Stimulated activated CD8-positive, alpha-beta memory T cell treated with anti-CD3 and anti-CD28 coated beads, Interleukin-15, amount 100 ng/mL, for 1 hour (primary cell): ENCODE measurements at places on chromosomes 7 and 10.

DNA sequence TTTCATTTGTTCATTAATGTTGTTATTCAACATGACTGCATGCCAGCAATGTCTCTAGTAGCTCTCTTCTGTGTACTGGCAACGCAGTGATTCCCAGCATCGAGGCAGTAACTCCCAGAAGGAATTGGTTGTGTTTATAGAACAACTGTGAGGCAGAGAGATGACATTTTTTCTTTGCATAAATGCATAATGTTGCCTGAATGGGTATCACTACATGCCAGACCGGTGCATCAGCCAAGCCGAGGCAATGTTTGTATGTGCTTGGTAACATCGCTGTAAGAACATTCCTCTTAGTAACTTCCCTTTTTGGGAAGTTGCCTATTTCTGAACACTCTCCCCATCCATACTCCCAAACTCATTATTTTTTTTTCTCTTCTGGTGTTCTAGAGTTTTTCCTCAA, 182.9 kb downstream of the HTR7 start:
- DNase-seq, result no peak

- no peak for DNase-seq
Observed at GRCh38 chr7:71972534-71972933, 439.6 kb downstream of the CALN1 start.

DNA sequence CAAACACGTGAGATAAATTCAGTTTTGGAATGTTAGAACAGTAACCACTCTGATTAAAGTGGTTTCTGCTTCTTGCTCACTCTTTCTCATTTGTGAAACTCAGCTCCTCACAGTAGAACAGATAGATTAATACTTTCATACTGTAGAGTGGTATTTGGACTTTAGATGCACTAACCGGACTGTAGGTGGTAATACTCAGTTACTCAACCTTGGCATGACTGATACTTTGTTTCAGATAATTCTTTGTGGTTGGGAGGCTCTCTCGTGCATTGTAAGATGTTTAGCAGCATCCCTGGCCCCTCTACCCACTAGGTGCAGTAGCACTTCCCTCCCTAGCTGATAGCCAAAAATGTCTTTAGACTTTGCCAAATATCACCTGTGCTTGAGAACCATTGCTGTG, 37.6 kb downstream of the MCU start:
- no peak for DNase-seq

DNA sequence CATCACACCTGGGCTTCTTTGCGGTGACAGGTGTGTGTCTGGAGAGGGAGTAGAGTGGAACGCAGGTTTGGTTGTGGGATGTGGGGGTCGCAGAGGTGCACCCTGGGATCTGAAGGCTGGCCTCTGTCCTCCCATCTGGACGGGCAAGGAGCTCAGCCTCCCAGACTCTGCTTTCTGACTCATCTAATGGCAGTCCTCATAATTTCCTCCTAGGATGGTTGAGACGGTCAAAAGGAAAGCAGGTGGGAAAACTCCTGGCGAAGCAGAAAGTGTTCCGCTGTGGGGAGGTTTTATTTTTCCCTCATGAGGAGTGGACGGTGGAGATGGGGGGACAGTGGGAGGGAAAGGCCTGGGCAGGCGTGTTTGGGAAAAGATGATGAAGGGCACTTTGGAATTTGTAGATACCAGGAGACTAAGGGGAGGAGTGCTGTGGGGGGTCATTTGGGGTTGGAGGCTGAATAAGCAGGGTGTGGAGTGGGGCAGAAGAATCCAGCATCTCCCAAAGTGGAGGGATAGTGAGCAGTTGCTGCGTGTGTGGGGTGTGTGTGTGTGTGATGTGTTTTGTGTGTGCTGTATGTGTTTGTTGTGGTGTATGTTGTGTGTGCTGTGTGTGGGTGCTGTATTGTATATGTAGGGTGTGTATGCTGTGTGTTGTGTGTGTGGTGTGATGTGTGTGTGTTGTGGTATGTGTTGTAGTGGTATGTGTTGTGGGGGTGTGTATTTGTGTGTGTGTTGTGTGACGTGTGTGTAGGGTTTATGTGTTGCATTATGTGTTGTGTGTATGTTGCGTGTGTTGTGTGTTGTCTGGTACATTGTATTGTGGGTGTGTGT, 97.2 kb upstream of the PODXL start:
- no peak for DNase-seq

- no peak for DNase-seq
Observed at GRCh38 chr7:7567898-7568531, 1.3 kb downstream of the MIOS start.

- DNase-seq, result no peak
Observed at GRCh38 chr7:31850601-31851000, 163.6 kb downstream of the PPP1R17 start.

- no peak for DNase-seq
Observed at GRCh38 chr7:140033036-140033435, 29.7 kb downstream of the PARP12 start.

- DNase-seq, result no peak
Observed at GRCh38 chr7:19522486-19522885, 186.4 kb downstream of the POLR1F start.

GRCh38 chr7:142776206-142776844, 5.6 kb downstream of the PRSS2 start:
- no peak for DNase-seq

GRCh38 chr10:67914777-67915340, 30.4 kb downstream of the SIRT1 start:
- no peak for DNase-seq

- no peak for DNase-seq
Observed at GRCh38 chr7:90933041-90933440, 331.2 kb upstream of the FZD1 start.

- no peak for DNase-seq
Observed at GRCh38 chr7:28140979-28141378, 39.6 kb downstream of the JAZF1 start.

GRCh38 chr7:146713205-146713604, 596.6 kb downstream of the CNTNAP2 start:
- no peak for DNase-seq

DNA sequence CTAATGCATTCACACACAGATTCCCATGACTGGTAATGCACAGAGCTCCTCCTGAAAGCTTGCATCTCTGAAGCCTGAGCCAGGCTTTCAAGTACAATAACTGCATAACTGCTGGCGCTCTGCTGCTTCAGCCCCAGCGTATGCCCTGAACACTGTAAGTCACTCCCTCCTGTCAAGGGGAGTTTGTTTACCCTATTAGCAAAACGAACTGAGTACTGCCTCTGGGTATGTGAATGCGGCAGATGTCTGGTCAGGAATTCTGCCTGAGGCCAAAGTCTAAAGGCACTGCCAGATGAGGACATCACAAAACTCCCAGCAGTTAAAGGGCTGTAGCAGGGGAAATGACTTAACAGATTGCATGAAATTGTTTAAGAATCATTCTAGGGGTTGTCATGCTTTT, 97.7 kb downstream of the NRCAM start:
- no peak for DNase-seq

- no peak for DNase-seq
Observed at GRCh38 chr10:119737823-119738222, 12.0 kb downstream of the INPP5F start.

DNA sequence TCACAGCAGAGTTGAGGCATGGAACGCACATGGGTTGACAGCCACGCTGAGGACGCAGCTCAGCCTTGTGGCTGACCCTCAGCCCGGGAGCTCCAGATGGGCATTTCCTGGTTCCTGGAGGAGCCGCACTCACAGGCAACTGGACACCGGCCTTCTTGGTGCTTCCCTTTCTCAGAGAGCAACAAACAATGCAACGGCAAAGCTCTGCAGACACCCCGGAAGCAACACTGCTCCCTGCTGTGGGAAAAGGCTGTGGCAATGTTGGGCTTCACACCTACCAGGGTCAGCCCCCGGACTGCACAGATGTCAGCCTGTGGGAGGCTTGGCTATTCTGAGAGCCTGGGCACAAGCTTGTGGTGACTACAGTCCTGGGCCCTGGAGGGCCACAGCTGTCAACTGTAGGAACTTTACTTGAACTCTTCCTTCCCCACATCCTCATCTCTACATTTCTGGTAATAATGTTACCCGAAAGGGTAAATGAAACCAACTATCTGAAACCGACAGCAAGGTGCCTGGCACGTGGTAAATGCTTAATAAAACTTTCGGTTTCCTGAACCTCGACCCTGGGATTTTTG, 597.5 kb upstream of the MKI67 start:
- DNase-seq, result no peak

GRCh38 chr10:107548301-107548700, 383.8 kb upstream of the SORCS1 start:
- no peak for DNase-seq

DNA sequence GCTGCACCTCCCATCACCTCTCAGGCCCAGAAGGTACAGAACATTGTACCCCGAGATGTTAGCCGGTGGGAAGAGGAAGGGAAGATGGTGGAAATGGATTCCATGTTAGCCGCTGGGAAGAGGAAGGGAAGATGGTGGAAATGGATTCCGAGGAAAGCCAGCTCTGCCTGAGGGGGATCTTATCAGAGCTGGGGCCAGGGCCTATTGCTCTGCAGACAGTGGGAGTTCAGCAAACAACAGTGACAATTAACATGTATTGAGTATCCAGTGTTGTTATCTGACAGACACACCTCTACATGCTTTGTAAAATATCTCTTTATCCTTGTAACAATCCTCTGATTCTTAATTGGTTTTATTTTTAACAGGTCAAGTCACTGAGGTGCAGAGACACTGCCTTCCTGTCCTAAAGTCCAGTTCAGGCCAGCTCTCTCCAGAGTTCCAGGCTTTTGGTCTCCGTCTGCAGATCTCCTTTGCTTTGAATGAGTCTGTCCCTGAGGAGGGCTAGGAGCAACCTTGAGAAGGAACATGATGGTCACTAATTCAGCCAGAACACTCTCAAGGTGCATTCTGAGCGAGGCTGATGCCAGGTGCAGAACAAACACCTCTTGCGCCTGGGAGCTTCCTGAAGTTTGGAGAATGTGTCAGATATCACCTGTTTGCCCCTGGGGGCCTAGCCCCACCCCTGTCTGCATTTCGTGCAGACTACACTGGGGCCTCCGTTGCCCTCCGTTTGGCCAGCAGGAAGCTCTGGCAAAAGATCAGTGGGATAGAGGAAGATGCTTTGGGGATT, 82.4 kb upstream of the PODXL start:
- no peak for DNase-seq

DNA sequence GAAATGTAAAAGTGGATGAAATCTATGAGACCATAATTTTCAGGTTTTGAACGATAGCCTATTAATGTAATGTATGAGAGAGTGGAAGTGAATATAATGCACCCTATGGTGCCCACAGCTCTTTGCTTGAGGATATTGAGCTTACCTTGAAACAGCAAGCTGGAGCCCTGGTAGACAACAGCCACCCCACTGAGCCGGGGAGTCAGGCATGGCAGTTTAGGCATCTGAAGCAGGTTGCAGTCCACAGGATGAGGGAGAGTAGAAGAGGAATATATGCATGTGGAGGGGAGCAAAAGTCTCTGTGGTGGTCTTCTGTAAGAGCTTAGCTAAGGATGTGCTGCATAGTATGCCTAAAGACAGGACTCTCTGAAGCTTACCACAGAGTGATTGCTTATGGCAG, 817.3 kb downstream of the DNAJB9 start:
- DNase-seq, result no peak

DNA sequence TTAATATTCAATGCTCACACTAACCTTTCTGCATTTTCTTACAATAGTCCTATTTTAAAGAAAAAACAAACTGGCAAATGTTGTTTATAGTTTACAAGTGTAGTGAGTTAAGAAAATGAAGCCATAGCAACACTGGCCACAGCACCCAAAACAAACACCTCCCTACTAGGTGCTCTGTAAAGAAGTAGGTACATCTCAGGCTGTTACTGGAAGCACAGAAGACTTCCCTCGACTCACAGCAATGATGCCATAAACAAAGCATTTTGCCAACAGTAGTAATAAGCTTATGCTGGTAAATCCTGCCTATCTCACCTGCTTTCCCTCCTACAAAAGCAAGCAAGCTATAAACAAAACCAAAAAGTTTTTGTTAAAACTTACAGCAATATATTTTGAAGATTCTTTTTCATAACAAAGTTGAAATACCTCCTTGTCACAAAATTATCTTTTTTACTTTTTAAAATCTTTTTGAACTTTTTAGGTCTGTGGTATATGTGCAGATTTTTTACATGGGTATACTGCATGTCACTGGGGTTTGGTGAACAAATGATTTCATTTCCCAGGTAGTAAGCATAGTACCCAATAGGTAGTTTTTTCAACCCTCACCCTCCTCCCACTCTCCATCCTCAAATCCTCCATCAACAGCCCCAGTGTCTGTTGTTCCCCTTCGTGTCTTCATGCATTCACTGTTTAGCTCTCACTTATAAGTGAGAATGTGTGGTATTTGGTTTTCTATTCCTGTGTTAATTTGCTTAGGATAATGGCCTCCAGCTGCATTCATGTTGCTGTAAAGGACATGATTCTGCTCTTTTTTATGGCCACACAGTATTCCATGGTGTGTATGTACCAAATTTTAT, 28.4 kb downstream of the COA1 start:
- DNase-seq, result no peak
